ENCODE measurements at places on chromosomes 4 and X.

DNA sequence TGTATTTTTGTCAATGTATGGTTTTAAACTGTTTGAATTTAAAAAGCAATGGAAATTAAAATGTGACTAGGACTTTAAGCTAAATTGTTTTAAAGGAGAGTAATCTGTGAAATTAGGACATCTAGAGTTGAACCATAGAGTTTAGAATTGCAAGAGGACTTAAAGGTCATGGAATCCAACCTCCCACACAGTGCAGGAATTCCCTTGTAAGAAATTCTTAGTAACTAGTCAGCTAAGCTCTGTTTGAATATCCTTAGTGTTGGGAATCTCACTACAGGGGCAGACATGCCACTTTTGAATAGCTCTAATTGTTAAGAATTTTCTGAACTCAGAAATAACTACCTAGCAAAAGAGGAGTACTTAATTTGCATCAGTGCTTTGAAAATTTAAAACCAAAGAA, 292.9 kb downstream of the IL1RAPL1 start:
- no peak for DNase-seq

GRCh38 chr4:82282875-82283274, 90.9 kb downstream of the HNRNPD start:
- DNase-seq = no peak

- no peak for DNase-seq
These were observed 20.3 kb downstream of the TEC start for GRCh38 chr4:48249378-48249777.

DNA sequence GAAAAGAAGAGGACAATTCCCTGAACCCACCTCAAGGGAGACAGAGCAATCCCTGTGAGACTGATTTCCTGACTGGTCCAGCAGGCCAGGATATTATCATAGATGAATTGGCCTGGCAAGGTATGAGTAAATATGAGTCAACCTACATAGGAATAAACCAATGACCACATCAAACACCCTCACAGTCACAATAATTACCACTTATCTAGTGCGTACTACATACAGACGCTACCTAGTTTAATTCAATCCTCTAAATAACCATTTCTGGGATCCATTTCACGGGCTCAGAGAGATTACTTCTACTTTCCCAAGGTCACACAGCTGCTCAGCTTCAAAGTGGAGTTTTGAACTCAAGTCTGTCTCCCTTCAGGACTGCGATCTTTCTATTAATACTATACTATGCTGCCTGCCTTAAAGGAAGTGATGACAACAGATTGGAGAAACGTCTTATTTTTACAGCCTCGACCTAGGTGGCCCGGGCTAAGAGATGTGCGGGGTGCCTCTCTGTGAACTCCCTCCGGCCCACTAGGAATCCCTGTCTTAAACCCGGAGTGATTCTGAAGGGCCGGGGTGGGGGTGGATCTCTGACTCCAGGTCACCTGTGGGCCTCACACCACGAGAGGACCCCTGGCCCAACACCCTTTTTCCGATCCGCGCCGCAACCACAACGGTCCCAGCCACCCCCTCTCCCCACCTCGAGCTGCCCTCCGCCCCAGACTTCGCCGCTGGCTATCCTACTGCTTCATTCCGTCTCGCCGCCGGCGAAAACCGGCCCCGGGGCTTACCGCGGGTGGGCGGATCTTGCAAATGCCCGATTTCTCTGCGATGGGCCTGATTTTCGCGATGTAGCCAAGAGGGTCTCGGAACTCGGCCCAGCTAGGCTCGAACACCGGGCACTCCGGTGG, 800 bp downstream of the KDM5C start:
- DNase-seq = no peak

GRCh38 chr4:10457255-10457801, at the start of gene ZNF518B:
TSS of gene ZNF518B (minus strand) at chr4:10457426. CDS start at chr4:10446328, 11,098 bp downstream.
- DNase-seq = peak; percentile 12

GRCh38 chrX:3962511-3963311, 249.3 kb upstream of the PRKX start:
- peak; percentile 51 for DNase-seq

DNA sequence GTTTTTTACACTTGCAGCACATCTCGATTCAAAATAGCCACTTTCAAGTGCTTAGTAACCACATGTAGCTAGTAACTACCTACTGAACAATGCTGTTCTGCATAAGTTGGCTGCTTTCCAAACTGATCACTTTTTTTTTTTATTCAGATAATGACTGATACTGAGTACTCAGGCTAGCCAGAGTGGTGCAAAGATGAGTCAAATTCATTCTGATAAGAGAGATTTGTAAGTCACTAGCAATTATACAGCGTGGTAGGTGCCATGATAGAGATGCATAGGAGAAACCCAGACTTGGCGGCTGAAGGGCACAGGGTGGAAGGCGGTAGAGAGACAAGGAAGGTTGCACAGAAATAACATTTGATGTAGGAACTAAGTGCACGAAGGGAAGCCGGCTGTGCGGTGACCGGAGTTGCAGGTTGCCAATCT, 357 bp upstream of the IGBP1 start:
- no peak for DNase-seq

DNA sequence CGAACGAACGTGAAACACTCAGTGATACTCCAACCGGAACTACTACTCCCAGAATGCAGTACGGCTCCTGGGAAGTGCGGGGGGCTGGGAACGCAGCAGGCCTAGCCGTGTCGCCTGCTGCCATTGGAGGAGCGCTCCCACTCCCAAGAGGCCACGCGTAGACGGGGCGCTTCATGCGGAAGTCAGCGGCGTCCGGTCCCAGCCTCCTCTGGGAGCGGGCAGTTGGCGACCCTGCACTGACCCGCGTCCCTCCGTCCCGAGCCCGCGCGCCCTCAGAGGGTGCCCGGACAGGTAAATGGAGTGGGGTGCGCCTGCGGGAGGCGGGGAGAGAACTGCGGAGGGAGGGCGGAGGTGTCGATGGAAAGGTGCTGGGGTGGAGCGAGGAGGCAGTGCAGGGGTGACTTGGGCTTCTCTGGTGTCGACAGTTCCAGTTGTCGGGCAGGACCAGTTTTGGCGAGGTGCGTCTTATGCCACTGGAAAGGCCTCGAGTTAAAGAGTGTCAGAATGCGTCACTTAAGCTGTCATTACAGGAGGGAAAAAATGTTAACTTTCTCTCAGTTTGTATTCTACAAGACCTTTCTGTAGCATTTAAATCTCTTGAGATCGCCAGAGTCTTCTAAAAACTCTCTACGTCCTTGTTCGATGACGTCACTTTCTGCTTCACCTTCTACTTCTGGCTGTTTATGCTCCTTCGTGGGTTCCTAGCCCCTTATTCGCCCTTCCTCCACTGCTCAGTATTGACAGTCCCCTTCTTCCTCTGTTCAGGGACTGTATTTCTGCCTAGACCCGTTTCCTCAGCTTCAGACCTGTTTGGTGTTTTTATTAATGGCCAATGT, at the start of gene VAMP7:
Gene VAMP7 (plus strand): TSS at position 188 of the 836 bp plus-strand sequence. CDS start 8,122 bp downstream, outside the sequence.
- peak; percentile 95 for DNase-seq

DNA sequence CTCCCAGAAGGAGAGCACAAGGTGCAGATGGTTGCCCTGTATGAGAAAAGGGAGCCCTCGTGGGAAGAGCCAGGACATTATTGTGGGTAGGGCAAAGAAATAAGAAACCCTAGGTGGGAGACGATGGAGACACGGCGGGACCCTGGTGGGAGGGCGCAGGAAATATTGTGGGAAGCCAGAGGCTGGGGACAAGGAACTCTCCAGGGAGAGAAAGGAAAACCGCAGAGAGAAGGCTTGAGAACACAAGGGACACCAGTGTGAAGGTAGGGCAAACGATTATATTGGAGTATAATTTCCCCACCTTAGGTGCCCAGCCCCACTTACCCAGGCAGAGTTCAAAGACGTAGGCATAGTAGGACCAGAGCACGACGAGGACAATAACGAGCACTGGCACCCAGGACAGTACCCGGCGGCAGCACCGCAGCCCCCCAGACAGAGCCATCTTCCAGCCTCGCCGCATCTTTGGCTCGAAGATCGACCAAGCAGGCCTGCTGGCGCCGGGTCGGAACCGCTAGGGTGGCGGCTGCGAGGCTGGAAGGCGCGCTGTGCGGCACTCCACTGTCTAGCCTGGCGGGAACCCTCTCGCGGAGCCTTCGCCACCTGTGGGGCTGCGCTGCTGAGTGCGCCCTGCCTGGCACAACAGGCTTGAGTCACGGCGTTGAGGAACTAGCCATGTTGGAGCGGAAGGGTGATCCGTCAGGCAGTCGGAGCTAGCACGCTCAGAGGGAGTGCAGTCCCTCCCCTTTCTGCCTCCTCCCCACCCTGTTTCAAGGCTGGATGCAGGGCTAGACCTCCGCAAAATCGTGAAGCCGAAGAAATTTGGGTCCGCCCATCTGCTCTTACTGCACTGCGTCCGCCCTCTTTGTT, at the start of gene ZDHHC15:
Gene ZDHHC15 (minus strand): TSS at position 473 of the 867 bp plus-strand sequence. CDS start 13 bp downstream, at position 460.
- peak; percentile 88 for DNase-seq

GRCh38 chr4:109675181-109675580, 28.1 kb downstream of the CASP6 start:
- DNase-seq = no peak

DNA sequence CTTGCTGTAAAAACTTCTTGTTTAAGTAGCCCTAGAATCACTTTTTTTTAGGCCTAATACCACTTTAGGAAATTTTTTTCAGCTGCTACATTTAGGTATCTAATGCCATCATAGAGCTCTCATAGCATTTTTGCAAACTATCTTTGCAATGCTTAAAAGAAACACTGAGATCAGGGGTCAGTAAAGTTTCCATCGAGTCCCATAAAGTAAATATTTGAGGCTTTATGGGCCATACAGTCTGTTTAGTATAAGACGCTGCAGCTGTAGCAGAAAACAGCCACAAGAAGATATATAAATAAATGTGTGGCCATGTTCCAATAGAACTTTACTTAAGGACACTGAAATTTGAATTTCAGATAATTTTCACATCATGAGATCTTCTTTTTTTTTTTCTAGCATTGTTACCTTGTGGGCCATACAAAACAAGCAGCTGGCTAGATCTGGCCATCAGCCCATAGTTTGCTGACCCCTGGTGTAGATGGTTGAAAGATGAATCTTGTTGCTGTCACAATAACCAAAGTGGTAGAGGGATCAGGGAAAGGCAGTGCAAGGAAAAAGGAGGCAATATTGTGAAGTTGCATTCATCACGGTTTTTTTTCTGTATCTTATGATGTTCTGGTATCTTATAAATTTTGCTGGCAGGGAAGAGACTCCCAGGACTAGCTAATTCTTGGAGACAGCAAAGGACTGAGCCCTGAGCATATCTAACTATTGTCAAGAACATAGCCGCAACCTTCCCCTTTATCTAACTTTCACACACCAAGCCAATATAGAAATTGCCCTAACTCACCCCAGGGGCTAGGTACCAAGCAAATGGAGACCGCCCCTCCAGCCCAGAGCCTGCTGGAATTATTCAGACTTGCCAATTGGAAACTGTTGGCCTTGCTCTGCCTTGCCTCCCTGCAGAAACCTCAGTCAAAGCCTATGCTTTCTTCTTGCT, 46.6 kb downstream of the RASGEF1B start:
- DNase-seq = no peak

- no peak for DNase-seq
These were observed 116.6 kb downstream of the PAPSS1 start for GRCh38 chr4:107603430-107603829.

GRCh38 chrX:19734111-19734510, 153.3 kb downstream of the SH3KBP1 start:
- DNase-seq = no peak

- DNase-seq = no peak
These were observed 221.7 kb upstream of the DIPK2B start for GRCh38 chrX:45422216-45422925.

DNA sequence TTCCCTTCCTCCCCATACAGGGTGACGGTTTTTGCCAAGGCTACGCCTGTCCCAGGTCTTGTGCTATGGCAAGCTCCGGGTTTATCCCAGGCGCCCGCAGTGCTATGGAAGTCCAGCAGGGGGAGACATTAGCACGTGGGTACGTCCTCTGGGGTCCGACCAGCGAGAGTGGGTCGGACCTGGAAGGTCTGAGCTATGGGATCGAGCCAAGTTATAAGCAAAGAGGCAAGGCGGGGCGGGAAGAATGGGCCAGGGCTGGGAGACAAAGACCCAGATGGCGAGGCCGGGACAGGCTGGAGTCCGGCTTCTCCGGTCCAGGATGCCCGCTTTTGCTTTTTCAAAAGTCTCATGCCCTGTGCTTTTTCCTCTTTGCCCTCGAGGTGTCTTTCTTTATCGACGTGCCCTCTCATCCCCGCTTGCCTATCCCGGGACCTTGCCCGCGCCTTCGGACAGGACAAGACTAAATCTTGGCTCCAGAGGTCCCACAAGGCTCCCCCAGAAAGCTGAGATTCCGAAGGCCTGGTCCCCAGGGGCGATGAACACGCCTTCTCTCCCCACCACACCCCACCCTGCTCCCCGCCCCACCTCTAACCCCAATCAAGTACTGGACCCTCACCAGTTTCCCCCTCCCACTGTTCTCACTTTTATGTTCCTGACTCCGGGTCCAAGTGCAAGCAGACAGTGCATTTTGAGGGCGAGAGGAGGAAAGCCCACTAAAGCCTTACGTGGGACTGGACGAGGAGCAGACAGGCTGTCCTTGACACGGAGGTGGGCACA, 785 bp upstream of the EFNB1 start:
- peak; percentile 88 for DNase-seq

GRCh38 chr4:176186067-176186466, 9.3 kb downstream of the SPATA4 start:
- no peak for DNase-seq
